ENCODE measurements at places on chromosomes 1 and 21.

DNA sequence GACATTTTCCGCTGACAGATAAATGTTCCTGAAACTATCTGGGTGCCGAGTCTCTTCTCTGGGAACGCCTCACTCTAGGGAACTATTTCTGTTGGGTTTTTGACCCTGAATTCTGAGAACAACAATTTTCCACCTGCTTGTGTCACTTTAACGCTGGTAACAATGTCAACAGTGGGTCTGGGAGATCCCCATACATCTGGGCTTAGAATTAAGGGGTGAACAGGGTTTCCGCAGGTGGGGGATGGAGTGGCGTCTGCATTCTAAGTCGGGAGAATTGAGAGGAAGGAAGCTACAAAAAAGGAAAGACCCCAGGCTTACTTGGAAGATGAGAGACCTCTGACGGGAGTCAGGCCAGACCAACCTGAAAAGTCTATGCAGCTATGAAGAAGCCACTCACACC lies 8.7 kb downstream of the CD247 start:
- no peak for DNase-seq

DNA sequence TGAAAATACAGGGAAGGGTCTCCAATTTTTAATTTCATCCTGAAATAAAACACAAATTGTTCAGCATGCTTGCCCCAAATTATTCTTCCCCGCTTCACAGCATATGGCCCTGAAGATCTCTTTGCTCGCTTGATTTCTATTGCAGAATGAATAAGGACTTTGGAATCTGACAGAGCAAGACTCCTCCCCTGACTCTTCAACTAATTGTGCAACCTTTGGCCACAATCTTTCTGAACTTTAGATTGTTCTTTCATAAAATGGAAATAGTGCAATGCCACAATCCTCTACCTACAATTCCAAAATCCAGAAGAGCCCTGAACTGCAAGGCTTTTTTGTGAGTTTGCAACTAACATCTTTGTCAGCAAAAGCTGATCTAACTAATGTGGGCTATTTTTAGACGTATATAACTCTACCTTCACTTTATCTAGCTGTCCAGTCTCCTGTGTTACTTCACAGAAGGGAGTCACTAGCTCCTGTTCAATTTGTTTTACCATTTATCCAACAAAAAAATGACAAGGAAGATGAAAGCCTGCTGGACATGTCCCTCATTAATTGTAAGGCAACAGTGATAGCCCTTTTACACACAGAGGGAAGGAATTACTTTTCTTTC lies 13.4 kb downstream of the RNASEL start:
- peak; percentile 34 for DNase-seq

GRCh38 chr1:20079661-20080305 lies 9.8 kb downstream of the PLA2G5 start:
- DNase-seq: no peak

DNA sequence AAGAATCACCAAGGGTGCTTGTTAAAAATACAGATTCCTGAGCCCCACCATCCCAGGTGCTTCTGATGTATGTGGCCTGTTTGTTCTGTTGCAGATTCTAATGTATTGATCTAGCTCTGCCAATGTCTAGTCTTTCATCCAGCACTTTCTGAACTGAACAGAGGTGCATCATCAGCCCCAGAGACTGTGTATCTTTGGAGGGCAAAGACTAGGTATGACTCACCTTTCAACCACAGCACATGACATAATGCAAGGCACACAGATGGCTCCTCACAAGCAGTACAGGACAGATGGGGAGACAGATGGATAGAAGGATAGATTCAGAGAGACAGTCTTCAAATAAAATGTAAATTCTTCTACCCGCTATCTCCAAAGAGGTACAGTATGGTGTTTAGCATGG lies 32.3 kb downstream of the CD58 start:
- peak; percentile 11 for DNase-seq

DNA sequence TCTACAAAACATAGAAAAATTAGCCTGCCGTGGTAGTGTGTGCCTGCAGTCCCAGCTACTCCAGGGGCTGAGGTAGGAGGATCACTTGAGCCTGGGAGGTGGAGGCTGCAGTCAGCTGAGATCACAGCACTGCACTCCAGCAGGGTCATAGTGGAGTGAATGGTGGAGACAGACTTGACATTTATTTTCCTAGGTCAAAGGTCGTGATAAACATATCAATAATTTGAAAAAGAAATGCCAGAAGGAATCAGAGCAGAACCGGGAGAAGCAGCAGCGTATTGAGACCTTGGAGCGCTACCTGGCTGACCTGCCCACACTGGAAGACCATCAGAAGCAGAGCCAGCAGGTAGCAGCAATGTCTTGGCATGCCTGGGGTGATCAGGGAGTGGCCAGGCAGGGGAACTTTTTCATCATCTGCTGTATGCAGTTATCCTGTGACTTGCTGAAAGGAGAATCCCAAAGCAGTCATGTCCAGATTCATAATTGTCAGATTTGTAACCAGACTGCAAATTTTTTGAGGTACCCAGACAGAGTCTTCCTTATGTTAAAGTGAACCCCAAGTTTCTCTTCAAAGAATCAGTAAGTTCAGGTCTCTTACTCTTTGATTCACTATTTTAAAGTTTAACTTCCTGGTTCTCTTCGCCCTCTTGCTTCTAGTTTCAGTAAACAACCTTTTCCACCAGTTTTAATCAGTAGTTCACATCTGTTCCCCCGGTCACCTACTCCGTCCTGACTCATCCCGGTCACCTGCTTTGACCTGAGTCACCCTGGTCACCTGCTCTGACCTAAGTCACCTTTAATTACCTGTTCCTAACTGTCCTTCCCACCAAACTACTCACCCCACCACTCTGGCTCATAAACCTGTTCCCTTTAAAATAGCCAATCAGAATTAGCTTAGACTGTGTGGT lies 11.3 kb upstream of the SH3BGRL3 start:
- DNase-seq: no peak

GRCh38 chr1:38962560-38962959 lies 20.9 kb upstream of the RHBDL2 start:
- no peak for DNase-seq

DNA sequence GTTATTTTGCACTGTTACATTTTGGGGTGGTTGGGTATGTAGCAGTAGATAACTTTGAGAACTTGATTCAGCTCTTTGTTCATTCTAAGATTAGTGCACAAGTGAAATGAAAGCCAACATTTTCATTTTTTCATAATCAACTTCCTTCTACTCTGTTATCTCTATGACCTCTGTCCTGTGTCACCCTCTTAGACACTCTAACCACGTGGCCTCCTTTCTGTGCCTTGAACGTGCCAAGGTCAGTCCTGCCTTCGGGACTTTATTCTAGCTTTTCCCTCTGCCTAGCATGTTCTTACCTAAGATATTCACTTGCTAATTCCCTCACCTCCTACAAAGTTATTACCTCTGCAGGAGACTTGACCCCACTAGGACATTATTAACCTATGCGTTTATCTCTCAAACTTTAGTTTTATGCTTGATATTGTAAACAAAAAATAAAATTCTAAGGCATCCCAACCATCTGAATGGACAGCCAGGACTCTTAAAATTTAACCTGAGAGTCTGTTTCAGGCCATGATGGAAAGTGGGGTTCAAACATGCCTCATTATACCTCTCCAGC lies 19.2 kb upstream of the EDEM3 start:
- no peak for DNase-seq

DNA sequence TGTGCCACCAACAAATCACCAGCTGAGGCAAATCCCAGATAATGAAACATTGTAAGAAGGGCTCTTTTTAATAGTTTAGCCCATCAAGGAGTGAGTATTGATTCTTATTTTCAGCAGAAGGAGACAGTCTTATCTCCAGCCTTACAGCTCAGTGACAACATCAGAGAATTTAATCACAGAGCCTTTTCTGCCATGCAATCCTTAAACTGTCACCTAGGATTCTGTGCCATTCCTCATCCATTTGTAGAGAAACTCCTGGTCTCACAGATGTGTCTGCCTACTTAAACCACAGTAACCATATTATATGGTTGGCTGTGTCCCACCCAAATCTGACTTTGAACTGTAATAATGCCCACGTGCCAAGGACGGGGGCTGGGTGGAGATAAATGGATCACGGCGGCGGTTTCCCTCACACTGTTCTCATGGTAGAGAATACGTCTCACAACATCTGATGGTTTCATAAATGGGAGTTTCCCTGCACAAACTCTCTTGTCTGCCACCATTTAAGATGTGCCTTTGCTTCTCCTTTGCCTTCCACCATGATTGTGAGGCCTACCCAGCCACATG lies 217.7 kb downstream of the RERE start:
- no peak for DNase-seq

GRCh38 chr21:33976082-33977016 lies 60.7 kb upstream of the ATP5PO start:
- DNase-seq: peak; percentile 86

DNA sequence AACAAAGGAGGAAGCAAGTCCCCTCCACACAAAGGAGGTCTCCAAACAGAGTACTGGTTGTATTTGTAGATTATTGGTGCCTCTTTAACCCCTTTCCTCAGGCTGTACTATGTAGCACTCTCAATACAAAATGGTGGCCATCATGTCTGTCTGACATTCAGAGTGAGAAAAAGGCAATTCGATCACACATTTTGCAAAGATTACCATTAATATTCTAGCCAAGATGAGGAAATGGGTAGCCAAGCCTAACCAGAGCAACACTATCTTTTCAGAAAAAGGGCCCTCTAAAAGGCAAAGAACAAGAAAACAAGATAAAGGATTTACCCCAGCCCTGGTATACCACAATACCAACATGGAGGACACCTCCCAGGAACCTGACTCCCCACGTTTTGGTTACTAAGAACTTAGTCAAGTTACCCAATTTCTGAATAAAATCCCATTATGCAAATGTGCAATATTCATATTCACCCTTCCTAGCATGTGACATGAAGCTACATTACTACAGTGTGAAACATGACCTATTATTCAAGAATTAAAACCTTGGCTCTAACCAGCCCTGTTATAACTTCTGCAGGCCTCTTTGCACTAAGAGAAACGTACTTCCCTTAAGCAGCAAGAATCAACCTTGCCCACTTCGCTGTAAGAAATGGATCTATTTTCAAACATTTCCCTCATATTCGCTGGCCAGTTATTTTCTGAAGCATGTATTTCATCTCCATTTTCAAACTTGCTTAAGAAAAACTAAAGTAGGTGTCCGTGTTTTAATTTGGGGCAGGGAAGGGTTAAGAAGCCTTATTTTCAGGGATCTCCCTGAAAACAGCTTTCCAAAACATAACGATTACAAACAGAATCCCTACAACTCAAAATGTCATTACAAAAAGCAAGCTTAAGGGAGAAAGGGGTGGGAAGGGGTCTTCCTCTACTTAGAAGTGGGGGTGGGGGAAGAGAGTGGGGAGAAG lies 2.1 kb downstream of the KDM5B start:
- no peak for DNase-seq

GRCh38 chr1:39692152-39693074 lies 1.2 kb upstream of the HPCAL4 start:
- no peak for DNase-seq

All from hepatic stellate cell (primary cell).